WTC11 (cell line): ENCODE measurements at places on chromosomes 2 and 18.

DNA sequence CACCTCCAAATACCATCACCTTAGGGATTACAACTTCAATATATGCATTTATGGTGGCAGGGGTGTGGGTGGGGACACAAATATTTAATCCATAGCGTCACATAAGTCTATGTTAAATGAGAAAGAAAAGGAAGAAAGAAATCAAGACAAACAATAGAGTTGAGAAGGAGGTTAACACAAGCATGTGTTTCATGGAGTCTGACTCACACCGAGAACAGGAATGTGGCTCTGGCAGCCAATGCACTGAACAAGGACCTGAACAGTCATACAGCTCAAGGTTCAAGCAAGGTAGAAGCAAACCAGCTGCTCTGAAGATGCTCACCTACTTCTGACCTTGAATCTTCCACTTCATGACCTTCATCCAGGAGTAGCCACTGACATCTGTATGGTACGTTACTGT lies 36.2 kb upstream of the LPIN1 start:
- DNase-seq, result no peak
- no peak overlapping the region for H3K4me3 ChIP-seq
- no peak overlapping the region for H3K27ac ChIP-seq
- no peaks in the 10 kb centered on the region for H3K4me1 ChIP-seq

DNA sequence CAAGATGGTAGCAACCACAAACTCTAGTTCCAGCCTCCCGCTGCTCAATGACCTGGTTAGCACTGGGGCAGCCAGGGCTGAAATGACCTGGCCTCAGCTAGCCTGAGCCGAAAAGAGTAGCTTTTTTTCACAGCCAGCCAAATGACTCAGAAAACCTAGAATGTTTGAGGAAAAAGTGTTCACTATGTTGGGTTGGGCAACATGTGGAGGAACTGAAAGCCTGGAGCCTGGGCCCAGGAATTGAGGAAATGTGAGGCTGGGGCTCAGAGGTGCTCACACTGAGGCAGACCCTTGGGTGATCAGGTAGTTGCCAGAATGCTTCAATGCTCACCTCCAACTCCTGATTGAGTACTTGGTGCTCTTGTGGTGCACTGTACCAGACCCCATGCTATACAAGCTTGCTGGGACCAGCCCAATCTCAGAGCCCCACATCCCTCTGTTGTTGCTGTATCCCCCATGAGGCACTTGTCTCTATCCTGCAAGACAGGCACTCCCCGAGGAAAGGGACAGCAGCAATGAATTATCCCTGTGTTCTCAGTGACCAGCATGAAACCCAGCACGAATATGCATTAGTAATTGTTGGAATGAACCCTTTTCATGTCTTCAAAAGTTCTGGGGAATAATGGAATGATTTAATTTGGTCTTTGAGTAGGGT lies 116.2 kb downstream of the USP34 start:
- peaks cover 28% of the 10 kb centered on the region for H3K36me3 ChIP-seq
- no peak for DNase-seq
- no peak overlapping the region for H3K4me3 ChIP-seq
- H3K4me1 ChIP-seq, result peaks cover 41% of the 10 kb centered on the region
- H3K27ac ChIP-seq, result no peak overlapping the region

DNA sequence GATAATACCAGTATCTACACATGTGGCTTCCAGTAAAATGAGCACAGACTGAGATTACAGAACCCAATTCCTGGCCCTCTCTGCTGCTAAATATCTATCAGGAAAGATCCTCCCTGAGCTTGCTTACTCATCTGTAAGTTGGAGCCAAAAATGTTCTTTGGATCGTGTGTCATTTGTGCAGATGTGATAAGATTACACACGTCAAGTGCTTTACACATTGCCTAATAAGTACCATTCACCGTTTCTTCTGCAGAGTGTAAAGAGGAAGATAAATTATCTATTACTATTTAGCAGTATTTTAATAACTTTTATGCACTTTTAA lies 23.2 kb upstream of the SLC20A1 start:
- H3K4me1 ChIP-seq, result peaks cover 13% of the 10 kb centered on the region
- no peak for DNase-seq
- no peaks in the 10 kb centered on the region for H3K27me3 ChIP-seq
- no peaks in the 10 kb centered on the region for H3K36me3 ChIP-seq
- H3K4me3 ChIP-seq, result no peak overlapping the region

DNA sequence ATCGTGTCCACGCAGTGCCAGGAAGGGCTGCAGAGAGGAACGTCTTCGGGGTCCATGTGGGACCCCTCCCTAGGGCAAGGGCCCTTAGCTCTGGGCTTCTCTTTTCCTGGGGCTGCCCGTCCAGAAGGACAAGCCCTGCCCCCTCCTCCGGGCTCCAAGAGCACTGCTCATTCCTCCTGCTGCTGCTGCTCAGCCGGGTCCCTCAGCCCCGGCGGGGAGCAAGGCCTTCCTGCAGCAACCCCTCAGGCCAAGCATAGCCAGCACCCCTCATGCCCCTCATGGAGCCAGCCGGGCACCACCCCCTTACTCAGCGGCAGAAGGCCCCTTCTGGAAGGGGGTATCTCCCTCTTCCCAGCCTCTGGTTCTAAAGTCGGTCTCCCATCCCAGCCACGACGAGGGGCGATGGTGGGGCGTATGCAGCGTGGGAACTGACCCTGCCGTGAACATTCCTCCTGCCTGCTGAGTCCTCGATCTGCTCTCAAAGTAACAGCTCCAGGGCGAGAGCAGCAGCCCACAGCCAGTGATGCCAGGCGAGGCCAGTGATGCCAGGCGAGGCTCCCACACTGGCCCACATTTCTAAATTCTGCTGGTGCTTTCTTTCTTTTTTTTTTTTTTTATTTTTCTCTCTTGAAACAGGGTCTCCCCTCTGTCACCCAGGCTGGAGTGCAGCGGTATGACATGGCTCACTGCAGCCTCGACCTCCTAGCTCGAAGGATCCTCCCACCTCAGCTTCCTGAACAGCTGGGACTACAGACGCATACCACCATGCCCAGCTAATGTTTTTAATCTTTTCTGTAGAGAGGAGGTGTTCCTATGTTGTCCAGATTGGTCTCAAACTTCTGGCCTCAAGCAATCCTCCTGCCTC lies 99.7 kb downstream of the HDAC4 start:
- H3K4me3 ChIP-seq, result no peak overlapping the region
- peaks cover 49% of the 10 kb centered on the region for H3K4me1 ChIP-seq
- peaks cover 2% of the 10 kb centered on the region; the same call in 1 of the 2 replicates for H3K36me3 ChIP-seq
- no peak for DNase-seq
- peak overlapping the region; percentile 85; the same call in 1 of the 2 replicates for H3K27ac ChIP-seq

- H3K27me3 ChIP-seq, result no peaks in the 10 kb centered on the region
- H3K27ac ChIP-seq, result no peak overlapping the region
- no peak overlapping the region for H3K4me3 ChIP-seq
- no peak for DNase-seq
- no peaks in the 10 kb centered on the region for H3K36me3 ChIP-seq
Observed at GRCh38 chr2:30139131-30139870, 7.5 kb upstream of the YPEL5 start.

- H3K4me1 ChIP-seq, result 0 out of 2 replicates have a peak, but pooled peaks cover 3% of the 10 kb centered on the region
- H3K36me3 ChIP-seq, result no peaks in the 10 kb centered on the region
- peak within 1 kb of the TSS; percentile 83 for H3K4me3 ChIP-seq
- H3K27ac ChIP-seq, result no peak within 1 kb of the TSS
- peak; percentile 74 for DNase-seq
Observed at GRCh38 chr2:206642075-206643025, at the start of gene FAM237A. TSS of gene FAM237A (plus strand) at chr2:206642487. CDS start at chr2:206644237, 1,750 bp downstream.

- H3K4me1 ChIP-seq, result peaks cover 28% of the 10 kb centered on the region
- no peak overlapping the region for H3K27ac ChIP-seq
- H3K27me3 ChIP-seq, result no peaks in the 10 kb centered on the region; the same call in 1 of the 2 replicates
- no peak overlapping the region for H3K4me3 ChIP-seq
Observed at GRCh38 chr18:26618135-26618534, 69.8 kb upstream of the KCTD1 start.

GRCh38 chr2:149857344-149857743 lies 269.8 kb upstream of the MMADHC start:
- peaks cover 4% of the 10 kb centered on the region; the same call in 1 of the 2 replicates for H3K36me3 ChIP-seq
- peaks cover 5% of the 10 kb centered on the region; the same call in 1 of the 2 replicates for H3K4me1 ChIP-seq
- no peak overlapping the region for H3K4me3 ChIP-seq
- H3K27ac ChIP-seq, result no peak overlapping the region
- no peak for DNase-seq

- H3K4me1 ChIP-seq, result peaks cover 14% of the 10 kb centered on the region
- H3K4me3 ChIP-seq, result no peak overlapping the region
- H3K27ac ChIP-seq, result no peak overlapping the region
- DNase-seq, result no peak
- H3K27me3 ChIP-seq, result no peaks in the 10 kb centered on the region
Observed at GRCh38 chr18:68722821-68723220, 7.9 kb upstream of the TMX3 start.

DNA sequence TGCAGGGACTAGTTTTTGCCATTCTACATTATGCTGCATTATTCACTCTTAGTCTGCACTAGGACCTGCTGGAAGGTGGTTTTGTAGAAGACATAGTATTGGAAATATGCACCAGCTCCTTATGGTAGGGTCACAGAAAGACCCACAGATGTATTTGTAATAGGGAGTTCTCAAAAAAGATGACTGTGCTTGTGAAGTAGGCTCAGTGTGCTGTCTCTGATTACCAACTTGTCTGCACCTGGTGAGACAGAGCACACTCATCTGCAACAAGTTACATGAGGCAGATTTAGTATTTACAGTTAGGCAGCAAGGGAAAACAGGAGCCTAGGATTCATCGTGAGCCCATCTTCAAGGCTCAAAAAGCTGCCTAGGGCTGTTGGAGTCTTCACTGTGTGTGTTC lies 29.4 kb downstream of the RHBDD1 start:
- H3K27ac ChIP-seq, result peak overlapping the region; percentile 64
- peaks cover 2% of the 10 kb centered on the region for H3K36me3 ChIP-seq
- no peak overlapping the region for H3K4me3 ChIP-seq
- H3K27me3 ChIP-seq, result no peaks in the 10 kb centered on the region
- H3K4me1 ChIP-seq, result peaks cover 50% of the 10 kb centered on the region

- no peaks in the 10 kb centered on the region for H3K4me1 ChIP-seq
- H3K27me3 ChIP-seq, result peaks cover 3% of the 10 kb centered on the region; the same call in 1 of the 2 replicates
- no peak for DNase-seq
- no peak overlapping the region for H3K4me3 ChIP-seq
- H3K27ac ChIP-seq, result no peak overlapping the region
- peaks cover 89% of the 10 kb centered on the region for H3K36me3 ChIP-seq
Observed at GRCh38 chr2:73528688-73529087, 113.5 kb downstream of the NAT8 start.

DNA sequence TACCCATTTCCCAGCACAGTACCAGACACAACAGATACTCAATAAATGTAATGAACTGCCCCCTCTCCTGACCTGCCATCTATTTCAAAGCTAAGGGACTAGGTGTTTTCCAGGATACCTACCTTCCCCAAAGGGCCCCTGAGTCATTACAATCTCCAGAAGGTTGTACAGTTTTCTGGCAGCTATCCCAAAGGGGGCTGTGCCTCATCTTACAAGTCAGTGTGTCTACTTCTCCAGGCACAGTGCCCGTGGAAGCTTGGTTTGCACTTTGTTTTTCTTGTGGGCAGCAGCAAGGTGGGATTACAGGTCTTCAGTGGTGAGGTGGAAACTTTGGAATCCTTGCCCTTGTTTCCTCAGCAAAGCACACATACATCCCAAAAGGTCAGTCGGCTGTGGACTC lies 62.8 kb upstream of the CYP26B1 start:
- H3K36me3 ChIP-seq, result no peaks in the 10 kb centered on the region
- no peak overlapping the region for H3K4me3 ChIP-seq
- no peaks in the 10 kb centered on the region for H3K27me3 ChIP-seq
- no peak for DNase-seq
- no peak overlapping the region for H3K27ac ChIP-seq

- no peak overlapping the region for H3K4me3 ChIP-seq
- no peak for DNase-seq
- H3K27ac ChIP-seq, result no peak overlapping the region
- H3K36me3 ChIP-seq, result peaks cover 20% of the 10 kb centered on the region
Observed at GRCh38 chr2:25470806-25471205, 129.1 kb upstream of the DNMT3A start.

GRCh38 chr2:101199251-101199791 lies 48.1 kb upstream of the TBC1D8 start:
- H3K27me3 ChIP-seq, result peaks cover 2% of the 10 kb centered on the region; the same call in 1 of the 2 replicates
- peaks cover 15% of the 10 kb centered on the region for H3K4me1 ChIP-seq
- no peak overlapping the region for H3K4me3 ChIP-seq

GRCh38 chr2:1822341-1822740 lies 78.0 kb upstream of the PXDN start:
- H3K4me3 ChIP-seq, result no peak overlapping the region
- peaks cover 13% of the 10 kb centered on the region for H3K4me1 ChIP-seq
- no peak overlapping the region for H3K27ac ChIP-seq
- H3K27me3 ChIP-seq, result no peaks in the 10 kb centered on the region
- no peak for DNase-seq
- no peaks in the 10 kb centered on the region for H3K36me3 ChIP-seq

- no peak overlapping the region for H3K4me3 ChIP-seq
- H3K27ac ChIP-seq, result no peak overlapping the region
- no peaks in the 10 kb centered on the region for H3K36me3 ChIP-seq
- H3K4me1 ChIP-seq, result no peaks in the 10 kb centered on the region
- no peak for DNase-seq
Observed at GRCh38 chr18:46542545-46542944, 114.5 kb downstream of the LOXHD1 start.

GRCh38 chr18:53862921-53863320 lies 361.5 kb downstream of the MBD2 start:
- no peak overlapping the region for H3K27ac ChIP-seq
- no peak for DNase-seq
- H3K27me3 ChIP-seq, result no peaks in the 10 kb centered on the region
- H3K4me1 ChIP-seq, result no peaks in the 10 kb centered on the region
- no peak overlapping the region for H3K4me3 ChIP-seq
